NCI-H2171 treated with DMSO at 0.1 percent for 48 hours (cell line): ENCODE measurements at places on chromosomes 12 and 14.

- DNase-seq, result no peak
Observed at GRCh38 chr12:71665090-71665463, 976 bp downstream of the THAP2 start.

GRCh38 chr12:123094349-123095077, 56.4 kb downstream of the PITPNM2 start:
- peak; percentile 27 for DNase-seq

GRCh38 chr12:109016978-109017377, 3.9 kb downstream of the SVOP start:
- DNase-seq, result no peak

DNA sequence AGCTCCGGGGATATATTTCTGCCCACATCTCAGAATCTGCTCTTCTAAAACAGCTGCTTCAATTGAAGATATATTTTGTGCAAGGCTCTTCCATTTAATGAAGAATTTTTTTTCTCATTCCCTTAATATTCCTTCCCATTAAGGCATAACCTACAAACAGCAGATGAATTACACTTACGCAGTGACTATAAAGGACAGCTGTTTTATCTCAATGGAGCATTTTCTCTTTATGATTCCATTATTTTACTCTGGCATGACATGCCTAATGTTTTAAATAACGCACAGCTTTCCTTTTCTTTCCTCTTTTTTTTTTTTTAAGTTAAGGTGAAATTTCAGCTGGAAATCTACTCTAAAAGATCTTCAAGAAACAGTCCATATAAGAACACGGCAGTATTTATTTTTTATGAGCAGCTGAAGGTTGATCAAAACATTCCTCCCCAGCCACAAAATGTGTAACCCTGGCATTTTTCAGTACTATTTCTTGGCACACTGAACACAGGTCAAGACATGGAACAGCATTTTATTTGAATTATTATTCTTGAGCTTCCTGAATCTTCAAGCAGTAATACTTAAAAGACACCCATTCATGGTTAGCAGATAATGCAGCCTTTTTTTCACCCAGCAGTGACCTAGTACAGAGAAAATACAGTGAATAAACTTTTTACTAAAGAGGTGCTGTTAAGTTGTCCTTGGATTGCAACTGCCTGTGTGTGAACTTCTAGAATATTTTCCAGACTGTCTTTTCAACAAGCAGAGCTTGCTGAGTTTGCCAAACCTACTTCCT, 118.1 kb upstream of the FOXN3 start:
- no peak for DNase-seq

- no peak for DNase-seq
Observed at GRCh38 chr12:12366701-12367481, 10.0 kb downstream of the BORCS5 start.

GRCh38 chr14:72284176-72284575, 351.9 kb downstream of the RGS6 start:
- no peak for DNase-seq

- peak; percentile 77 for DNase-seq
Observed at GRCh38 chr14:88492272-88493089, 62.3 kb downstream of the PTPN21 start.

DNA sequence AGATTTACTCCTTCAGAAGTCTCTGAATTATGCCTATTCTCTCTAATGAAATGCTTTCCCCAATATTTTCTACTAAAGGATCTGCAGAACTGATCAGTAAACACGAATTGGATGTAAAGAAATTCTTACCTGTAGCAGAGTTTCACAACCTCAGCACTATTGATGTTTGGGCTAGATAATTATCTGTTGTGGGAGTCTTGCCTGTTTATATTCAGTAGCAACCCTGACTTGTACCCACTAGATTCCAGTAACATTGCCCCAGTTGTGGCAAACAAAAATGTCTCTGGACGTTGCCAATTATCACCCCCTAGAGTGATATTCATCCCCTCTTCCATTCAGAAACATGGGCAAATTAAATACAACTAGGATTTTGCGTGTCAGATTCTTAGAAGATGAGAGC, 156.8 kb upstream of the TMTC2 start:
- DNase-seq, result no peak

DNA sequence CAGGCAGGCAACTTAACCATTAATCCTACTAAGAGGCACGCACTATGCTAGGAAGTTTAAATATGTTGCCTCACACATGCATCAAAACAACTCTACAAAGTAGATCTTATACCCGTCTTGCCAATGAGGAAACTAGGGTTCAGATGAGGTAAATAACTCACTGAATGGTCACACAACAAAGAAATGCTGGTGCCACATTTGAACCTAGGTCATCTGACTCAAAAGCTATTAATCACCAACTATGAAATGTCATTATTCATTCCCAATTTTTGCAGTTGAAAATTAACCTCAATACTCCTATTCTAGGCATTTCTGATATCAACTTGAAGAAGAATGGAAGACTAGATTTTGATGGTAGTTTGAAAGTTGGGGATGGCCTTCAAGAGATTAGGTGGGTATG, 2.8 kb upstream of the PYROXD1 start:
- no peak for DNase-seq

DNA sequence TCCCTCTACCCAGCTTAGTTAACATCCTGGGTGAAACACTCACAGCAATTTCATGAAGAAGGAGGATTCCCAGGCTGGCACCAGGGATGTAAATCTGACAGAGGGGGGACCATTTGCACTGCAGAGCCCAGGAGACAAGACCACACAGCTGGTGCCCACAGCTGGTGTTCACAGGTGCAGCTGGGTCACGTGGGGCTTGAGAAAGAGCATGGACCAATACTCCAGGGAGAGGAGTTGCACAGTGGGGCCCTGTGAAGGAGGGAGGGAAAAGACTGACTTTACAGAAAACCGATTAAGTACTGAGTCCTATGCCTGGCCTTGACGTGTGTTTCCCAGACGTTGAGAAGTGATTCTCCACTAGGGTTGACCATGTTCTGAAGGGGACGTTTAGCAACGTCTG, 1316.7 kb upstream of the TMEM132C start:
- peak; percentile 15 for DNase-seq

DNA sequence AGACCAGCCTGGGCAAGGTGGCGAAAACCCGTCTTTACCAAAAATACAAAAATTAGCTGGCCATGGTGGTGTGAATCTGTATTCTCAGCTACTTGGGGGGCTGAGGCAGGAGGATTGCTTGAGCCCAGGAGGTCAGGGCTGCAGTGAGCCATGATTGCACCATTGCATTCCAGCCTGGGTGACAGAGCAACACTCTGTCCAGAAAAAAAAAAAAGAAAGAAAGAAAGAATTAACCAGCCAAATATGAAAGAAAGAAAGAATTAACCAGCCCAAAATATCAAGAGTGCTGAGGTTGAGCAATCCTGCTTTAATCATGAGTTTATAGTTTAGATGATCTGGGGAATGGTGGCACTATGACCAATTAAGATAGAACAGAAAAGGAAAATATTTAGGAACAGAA, 3.5 kb upstream of the ACTN1 start:
- no peak for DNase-seq

DNA sequence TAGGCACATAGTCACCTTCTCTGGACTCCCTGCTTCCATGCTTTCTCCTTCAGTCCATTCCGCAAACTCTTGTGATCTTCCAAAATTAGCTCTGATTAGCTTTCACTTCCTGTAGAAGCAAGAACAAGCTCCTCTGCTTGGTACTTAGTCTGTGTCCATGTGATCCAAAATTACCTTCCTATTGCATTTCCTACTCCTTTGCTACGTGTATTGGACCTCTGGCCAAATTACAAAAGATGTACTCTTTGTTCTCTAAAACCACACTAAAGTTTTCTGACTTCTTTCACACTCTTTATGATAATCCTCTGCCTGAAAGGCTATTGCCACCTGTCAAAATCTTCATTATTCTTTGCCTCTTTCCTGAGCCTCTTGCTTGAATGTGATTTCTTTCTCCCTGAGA, 786 bp upstream of the TSFM start:
- DNase-seq, result no peak

DNA sequence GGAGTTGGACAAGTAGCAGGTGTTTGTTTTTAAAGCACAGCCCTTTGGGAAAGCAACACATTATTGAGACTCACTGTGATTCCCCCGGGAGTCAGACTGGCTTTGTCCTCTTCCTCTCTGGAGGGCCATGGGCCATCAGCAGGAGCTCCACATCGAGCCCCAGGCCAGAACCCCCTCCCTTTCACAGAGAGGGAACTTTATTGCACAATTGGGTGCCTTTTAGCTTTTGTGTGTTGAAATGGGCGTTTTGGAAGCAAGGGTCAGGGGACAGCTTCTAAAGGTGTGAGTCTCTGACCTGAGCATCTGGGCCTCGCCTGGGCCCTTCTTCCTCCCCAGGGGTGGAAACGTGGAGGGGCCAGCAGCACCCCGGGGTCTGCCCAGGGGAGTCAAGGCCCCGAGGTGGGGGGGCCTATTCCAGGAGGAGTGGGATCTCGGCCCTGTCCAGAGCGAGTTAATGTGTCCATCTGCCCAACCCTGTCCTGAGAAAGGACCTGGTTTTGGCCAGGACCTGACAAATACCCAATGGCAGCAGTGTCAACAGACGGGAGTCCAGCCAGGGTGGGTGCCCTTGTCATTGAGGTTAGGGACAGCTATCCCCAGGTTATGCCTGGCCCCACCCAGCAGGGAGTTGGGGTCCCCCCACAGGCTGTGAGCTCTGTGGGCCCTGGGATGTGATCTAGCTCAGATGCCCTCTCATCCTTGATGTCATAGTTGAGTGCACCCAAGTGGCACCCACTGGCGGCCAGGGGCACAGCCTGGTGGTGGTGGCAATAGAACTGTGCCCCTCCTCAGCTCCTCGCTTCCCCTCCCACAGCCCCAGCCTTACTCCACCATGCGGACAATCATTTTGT, 37.1 kb downstream of the SLC8B1 start:
- DNase-seq, result peak; percentile 9

- DNase-seq, result peak; percentile 79
Observed at GRCh38 chr14:96821501-96821900, 24.3 kb downstream of the VRK1 start.

GRCh38 chr14:61388173-61388975, 67.0 kb downstream of the PRKCH start:
- DNase-seq, result no peak

- DNase-seq, result no peak
Observed at GRCh38 chr12:90974286-90974685, 19.3 kb upstream of the CCER1 start.

- no peak for DNase-seq
Observed at GRCh38 chr14:104178279-104178678, 39.9 kb downstream of the KIF26A start.

DNA sequence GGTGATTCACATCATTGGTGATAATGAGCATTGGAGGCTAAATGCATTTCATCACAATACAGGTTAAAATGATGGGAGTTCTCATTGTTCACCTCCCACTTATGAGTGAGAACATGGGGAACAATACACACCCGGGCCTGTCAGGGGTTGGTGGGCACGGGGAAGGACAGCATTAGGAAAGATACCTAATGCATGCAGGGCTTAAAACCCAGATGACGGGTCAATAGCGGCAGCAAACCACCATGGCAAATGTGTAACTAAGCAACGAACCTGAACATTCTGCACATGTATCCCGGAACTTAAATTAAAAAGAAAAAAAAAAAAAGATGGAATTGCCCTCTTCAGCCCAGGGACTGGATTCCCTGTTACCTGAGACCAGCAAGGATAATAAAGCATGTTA, 2.3 kb upstream of the LUM start:
- no peak for DNase-seq
